ENCODE measurements at places on chromosomes 1 and 21. TPM values are rescaled to one million over a fixed set of nuclear protein-coding genes. Genes with fewer than 3 reads are reported as not detected.

DNA sequence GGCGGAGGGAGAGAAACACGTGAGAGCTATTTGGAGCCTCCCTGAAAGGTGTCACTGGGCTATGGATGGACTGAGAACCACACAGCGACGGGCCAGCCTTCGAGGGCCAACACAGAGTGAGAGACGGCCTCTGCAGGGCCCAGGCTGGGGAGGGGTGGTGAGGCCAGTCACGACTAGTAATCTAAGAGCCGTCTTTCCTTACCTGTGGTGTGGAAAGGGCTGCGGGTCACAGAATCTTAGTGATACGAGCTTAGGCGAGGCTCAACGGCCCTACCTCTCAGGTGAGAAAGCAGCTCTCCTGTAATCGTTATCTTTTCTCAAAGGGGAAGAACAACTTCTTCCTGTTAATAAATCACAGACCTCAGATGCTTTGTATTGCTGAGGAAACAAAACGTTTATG is 33.4 kb upstream of the COX20 start:
- DNase-seq, result no peak

DNA sequence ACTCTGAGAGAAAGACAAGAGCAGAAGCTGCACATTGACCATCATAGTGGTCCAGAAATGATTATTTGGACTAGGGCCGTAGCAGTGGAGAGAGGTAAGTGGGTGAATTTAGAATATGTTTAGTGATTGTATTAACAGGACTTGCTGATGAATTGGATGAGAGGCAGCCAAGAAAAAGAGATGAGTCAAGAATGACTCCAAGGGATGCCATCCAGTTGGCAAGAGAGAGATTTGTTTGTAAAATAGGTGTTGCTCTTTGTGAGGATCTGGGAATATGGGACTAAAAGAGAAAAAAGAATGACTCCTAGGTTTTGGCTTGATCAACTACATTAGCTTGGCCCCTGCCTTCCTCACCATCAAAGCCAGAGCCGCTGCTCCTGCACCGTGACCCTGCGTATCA is 54.2 kb upstream of the ARTN start:
- DNase-seq, result no peak

DNA sequence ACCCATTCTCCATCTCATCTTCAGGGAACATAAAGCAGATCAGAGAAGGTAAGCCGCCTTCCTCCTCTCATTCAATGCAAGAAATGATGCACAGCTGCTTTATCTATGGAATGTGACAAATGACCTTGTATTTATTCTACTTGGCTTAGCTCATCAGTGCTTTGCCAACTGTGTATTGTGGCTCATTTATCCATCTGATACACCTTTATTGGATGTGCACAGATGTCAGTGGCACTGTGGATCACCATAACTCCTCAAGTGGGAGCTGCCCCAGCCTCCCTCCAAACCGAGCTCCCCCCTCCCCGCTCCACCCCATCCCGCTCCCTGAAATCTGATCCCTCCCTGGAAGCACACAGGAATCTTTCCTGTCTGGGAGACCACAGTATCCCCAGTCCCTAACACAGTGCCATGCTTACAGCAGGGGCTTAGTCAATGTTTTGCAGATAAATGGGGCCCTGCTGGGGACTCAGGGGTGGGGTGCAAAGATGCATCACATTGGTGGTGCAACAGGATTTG is 156.0 kb upstream of the RAB4A start:
- DNase-seq, result no peak

DNA sequence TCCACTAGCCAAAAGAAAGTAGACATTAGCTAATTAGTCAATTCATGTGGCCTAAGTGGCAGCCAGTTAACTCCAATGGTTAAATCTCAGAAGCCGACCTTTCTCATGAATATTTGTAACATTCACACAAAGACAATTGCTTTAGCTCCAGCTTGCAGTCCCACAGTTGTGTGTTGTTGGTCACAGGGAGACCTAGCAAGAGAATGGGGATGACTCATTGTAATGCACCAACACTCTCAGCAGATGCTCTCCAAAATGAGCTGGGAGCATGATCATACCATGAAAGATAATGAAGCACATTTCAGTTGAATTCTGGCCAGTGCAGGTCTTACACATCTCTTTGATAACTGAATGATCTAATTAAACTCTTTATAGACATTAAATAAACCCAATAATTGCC is 160.4 kb downstream of the HLX start:
- DNase-seq, result no peak

DNA sequence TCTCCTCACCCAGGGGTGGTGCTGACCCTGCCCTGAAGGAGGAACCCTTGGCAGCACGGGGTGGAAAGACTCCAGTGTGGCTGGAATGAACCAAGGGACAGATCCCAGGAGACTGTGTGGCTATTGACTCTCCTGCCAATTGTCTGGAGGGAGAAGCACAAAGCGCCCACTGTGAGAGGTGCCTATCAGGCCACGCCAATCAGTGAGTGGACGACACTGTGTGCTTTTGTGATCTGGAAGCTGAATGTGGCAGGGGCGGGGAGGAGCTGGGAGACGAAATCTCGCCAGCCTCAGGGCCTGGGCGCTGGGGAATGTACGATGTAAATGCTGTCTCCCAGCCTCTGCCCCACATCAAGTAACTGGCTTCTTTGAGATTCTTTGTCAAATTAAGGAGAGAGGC is 167.1 kb downstream of the ZBTB18 start:
- DNase-seq, result no peak

DNA sequence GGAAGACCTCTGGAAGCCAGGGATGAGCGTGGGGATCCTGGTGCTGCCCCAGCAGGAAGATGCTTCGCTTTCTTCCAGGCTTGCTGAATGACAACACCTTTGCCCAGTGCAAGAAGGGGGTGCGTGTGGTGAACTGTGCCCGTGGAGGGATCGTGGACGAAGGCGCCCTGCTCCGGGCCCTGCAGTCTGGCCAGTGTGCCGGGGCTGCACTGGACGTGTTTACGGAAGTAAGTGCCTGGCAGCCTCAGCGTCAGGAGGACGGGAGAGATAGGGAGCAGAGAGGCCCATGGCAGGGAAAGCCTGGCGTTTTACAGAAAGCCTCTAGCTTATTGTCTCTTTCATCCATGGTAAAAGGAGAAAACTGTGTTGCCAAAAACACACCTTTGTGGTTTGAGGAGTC is 23.5 kb downstream of the PHGDH start:
- no peak for DNase-seq

DNA sequence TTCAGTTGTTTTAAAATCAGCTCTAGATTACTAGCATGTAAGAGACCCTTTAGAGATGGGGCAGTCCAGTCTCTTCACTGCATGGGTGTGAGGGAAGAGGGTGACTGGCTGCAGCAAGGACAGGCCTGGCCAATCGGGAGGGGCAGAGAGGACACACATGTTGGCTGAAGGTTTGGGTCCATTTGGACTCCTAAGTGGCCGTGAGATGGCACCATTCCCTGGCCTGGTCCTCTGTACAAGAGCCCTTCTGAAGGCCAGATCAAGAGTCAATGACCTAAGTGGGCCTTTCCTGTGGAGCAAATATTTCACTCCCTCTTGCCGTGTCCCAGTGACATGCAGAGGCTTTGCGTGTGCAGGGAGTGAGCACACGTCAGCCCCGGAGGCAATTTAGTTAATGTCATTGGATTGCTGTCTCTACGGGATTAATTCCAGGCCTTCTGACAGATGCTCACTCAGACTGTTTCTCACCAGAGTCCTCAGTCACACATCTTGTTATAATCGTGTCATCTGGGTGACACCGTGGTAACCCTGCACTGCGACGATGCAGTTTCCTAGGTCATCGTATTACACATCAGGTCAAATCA is 613.0 kb downstream of the NPHP4 start:
- DNase-seq, result no peak

DNA sequence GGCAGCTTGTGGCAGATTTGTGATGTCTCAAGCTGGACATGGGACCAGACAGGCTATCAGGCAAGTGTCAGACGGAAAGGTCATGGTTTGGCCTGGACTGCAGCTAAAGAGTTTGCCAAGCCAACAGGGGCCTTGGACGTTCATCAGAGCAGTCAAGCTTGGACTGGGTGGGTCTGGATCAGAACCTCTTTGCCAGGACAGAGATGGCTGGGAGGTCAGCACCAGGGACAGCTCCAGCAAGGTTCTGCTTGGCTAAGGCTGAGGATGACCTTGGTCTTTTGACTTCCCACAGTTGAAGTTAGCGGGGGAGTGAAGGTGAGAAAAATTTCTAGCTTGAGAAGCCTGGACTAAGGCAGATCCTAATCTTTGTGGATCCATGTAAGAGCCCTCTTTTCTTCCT is 68.1 kb downstream of the GRIK3 start:
- no peak for DNase-seq

Gene EXO1
- total RNA-seq, result 9.4 TPM

Measured in mesothelial cell of epicardium (in vitro differentiated cells).